ENCODE measurements at places on chromosomes 4 and X.

- DNase-seq = peak; percentile 53
Observed at GRCh38 chrX:152915541-152916241, 17.8 kb downstream of the ZNF185 start.

DNA sequence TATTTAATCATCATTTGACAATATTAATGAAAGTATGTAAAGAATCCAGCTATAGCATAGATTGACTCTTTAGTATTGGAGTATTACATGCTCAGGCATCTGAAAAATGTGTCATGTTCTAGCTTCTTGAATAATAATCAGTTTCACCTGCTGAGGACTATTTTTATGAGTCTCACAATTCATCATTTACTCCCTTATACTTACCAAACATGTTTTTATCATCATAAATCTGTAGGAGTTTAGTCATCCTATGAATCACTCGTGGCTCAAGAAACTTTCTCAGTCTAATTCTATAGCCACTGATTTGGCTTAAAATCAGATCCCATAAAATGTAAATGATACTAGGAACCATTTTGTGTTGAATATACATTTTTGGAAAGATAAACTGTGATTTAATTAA lies 1616.1 kb downstream of the C4orf33 start:
- DNase-seq = no peak

DNA sequence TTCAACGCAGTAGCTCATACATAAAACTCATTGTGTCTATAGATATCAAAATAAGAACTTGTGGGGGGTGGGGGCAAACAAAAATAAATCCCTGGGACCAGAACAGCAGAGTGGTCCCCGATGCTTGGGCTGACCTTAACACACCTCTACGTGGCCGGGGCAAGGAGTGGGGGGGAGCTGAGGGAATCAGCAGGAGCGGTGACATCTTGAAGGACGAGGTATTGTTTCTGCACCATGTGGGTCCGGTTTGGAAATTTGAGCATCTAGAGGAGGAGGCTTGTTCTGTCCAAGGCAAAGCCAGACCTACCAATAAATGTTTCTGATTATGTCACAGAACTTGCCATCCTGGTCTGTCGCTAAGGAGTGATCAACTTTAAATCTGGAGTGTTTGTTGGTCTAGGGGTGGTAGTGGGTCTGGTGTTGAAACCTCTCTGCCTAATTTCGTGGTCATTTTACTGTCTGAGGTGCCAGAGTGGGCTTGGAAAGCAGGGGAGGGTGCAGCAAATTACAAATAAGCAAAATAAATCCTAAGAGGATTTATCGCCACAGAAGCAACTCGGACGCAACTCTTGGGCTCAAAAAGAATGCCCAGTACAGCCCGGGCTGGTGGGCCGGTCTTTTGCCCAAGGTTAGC lies 774 bp upstream of the RAPGEF2 start:
- DNase-seq = no peak

GRCh38 chr4:158255727-158256324 lies 45.5 kb downstream of the TMEM144 start:
- DNase-seq = peak; percentile 61

GRCh38 chr4:82421796-82422560 lies 8.3 kb downstream of the HNRNPDL start:
- no peak for DNase-seq

DNA sequence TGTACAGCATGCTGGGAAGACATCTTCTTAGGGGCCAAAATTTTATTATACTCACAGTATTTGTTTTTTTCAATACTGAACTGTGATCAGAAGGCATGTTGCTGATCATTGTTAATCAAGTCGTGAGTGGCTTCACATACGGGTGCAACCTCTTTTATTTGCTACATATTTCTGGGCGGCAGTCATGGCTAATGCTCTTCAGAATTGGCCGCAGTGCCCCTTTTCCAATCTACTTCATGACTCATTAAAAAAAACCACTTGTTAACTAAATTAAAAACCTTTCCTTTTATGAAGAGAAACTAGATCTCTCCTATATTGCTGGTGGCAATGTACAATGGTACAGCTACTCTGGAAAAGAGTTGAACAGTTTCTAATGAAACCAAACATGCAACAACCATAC lies 101.5 kb upstream of the C1GALT1C1 start:
- DNase-seq = no peak

DNA sequence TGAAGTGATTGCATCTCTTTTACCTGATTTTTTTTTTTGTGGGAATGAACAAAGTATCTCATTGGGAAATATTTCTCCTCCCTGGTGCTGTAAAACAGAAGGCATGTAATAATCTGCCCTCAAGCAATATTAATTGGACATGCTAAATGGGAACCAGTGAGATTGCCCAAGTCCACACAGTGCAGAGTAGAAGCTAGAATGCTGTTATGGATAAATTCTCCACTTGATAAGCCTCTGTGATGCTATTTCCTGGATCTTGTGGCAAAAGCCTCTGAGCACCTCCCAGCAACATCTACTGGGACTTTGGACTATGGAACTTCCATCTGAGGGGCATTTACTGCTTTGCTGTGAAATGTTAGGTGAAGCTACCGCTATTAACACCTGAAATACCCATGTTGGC lies 46.9 kb upstream of the YTHDC1 start:
- DNase-seq = no peak
